ENCODE measurements at places on chromosomes 2 and 18.

- no peak for DNase-seq
Observed at GRCh38 chr2:140801311-140801710, 1329.5 kb downstream of the LRP1B start.

DNA sequence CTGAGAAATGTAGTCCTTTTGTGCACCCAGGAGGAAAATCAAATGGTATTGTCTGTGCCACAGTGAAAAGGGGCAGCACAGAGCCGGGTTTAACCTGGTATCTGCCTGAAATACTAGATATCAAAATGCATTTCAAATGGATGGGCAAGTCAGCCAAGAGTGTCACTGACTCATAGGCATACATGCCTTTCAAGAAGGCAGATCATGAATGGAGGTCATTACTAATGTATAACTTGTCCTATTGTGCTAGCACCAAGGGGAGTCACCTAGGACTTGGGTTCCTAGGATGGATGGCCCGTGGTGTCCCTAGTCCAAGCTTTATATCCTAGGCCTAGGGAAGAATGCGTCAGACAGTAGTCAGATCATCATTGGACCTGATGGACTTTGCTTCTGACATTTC lies 49.9 kb downstream of the TCF7L1 start:
- no peak for DNase-seq

GRCh38 chr2:109260886-109261700 lies 132.1 kb downstream of the SH3RF3 start:
- DNase-seq, result no peak

DNA sequence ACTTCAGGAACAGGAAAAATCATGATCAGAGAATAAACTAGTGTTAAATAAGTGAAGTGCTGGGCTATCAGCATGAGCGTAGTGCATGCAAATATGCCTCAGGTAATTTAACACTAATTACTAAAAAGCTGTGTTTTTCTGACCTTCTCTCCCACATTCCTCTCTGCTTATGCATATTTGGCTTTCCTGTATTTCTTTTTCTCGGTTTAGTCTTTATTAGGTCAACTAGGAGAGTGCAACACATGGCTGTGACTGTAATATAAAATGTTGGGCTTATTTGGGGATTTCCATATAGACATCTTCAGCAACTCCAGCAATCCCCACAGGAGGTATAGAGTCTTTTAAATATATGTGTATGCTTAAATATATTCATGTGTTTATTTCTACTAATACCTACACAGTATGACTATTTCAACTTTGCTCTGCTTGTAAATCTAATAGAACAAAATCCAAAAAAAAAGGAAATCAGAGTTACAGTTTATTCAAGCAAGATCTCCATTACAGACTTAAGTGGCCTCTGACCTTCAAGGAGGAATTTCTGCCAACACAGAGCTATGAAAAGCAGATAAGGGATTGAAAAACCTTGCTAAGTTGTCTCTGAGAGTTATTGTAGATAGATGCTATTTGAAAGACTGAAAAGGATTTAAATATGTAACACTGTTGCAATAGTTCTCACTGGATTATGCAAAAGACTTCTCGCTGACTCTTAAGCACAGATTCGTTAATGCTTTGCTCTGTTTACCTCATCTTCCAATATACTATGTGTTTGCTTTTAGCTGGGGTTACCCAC lies 359.5 kb upstream of the RGPD4 start:
- DNase-seq, result no peak

GRCh38 chr2:197710424-197711042 lies 5.4 kb downstream of the MARS2 start:
- no peak for DNase-seq

DNA sequence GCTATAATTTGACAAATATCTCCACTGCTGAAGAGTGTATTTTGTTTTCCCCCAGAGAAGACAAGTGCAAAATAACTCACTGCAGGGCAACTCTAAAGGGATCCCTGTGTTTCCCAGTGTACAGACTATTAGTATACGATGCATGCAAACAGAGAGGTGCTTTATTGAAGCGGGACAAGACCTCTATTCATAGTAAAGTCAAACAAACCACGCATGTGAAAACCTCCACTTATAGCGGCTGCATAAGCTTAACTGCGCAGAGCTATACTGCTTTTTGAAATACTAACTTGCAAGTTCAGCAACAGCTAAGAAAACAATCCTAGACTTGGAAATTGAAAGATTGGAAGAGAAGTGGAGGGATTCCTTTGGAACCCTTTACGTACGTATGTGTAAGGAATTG lies 15.6 kb downstream of the RNF144A start:
- no peak for DNase-seq

DNA sequence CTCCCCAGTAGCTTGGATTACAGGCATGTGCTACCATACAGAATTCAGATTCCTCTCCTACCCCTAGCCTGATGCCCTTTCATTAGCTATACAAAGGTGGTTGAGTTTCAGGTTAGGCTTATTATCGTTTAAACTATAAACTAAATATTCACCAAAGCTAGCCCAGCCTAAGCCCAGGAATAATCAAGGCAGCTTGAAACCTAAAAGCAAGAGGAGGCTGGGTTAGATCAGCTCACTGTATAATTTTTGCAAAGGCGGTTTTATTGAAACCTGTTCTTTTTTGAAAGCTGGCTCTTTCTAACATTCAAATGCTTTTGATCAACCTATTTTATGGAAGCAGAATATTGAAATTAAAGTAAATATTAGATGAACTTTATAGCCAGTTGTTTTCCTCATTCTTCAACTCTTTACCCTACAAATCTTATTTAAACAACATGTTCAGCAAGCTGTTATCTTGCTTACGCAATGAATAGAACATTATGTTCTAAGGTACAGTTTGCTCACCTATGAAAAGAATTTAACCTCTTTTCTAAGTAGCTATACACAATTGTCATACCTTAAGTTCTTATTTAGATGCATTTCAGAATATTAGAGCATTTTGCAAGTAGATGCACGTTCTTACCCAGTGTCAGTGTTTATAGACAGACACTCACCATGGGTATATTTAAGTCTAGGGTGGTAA lies 241.6 kb downstream of the NEDD4L start:
- no peak for DNase-seq

GRCh38 chr18:48404716-48405507 lies 4.3 kb downstream of the ZBTB7C start:
- DNase-seq, result no peak

GRCh38 chr2:174035981-174036742 lies 71.0 kb upstream of the SP3 start:
- no peak for DNase-seq

- no peak for DNase-seq
Observed at GRCh38 chr2:10254373-10255188, 48.1 kb upstream of the HPCAL1 start.

GRCh38 chr18:77164763-77165485 lies 32.3 kb upstream of the MBP start:
- DNase-seq, result no peak

DNA sequence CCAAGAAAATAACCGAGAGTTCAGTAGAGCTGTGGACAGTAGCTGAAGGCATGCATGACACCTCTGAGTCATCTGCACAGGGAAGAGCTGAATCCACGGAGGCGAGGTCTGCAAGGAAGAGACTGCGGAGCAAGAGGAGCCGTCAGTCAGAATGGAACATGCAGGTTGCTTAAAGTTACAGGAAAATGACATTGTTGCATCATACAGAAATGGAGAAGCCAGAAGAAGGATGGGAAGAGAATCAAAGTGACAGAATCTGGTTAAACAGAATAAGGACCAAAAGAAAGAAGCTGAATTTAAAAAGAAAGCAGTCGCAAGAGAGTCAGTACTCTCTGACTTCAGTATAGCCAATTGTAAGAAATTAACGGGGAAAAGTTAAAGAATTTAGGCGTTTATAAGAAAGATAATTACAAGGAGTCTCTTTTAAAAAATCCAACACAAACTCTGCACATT lies 533.8 kb downstream of the ADCYAP1 start:
- DNase-seq, result no peak

DNA sequence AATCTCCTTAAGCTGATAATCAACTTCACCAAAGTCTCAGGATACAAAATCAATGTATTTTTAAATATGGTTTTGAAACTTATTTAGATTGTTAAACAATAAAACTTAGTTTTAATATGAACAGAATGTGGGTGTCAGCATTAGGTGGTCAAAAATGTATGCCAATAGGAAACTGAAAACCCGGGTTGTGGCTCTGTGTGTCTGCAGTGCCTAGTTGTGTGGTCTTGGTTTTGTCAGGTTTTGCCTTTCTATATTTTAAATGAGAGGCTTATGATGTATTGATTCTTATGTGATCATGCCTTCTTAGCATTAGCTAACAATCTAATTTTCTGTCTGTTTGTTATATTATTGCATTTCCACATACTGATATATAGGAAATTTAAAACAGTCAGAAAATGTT lies 227.8 kb downstream of the ZNF407 start:
- no peak for DNase-seq

GRCh38 chr2:198116756-198117155 lies 312.4 kb downstream of the PLCL1 start:
- no peak for DNase-seq

GRCh38 chr2:209564816-209565215 lies 141.0 kb downstream of the MAP2 start:
- no peak for DNase-seq

DNA sequence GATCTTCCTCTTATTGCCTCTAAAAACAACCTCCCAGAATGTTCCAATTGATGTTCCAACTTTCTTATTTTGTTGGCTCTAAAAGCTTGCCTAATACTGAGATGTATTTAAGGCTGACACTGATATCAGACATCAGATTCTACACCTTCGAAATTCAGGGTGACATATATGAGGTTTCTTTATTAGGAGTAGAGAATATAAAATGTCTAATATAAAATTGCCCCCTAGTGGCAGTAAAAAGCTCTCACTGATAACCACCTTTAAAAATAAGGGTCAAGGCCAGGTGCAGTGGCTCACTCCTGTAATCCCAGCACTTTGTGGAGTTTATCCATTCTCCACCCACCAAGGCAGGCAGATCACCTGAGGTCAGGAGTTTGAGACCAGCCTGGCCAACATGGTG lies 789.7 kb upstream of the SLC39A10 start:
- no peak for DNase-seq

DNA sequence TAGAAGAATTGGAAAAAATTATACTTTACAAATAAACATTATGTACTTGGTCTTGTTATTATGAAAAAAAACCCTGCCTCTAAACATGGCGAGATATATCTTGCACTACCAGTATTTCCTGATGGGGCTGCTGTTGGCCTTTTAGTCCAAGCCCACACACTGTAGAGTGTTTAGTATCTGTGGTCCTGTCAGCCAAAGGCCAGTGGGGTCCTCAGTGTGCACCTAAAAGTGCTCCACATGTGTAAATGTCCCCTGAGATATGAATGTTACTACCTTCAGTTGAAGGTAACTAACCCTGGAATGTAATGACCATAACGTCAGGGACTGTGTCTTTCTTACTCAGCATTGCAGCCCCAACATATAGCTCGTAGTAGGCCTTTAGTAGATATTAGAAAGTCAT lies 71.1 kb upstream of the HK2 start:
- no peak for DNase-seq

DNA sequence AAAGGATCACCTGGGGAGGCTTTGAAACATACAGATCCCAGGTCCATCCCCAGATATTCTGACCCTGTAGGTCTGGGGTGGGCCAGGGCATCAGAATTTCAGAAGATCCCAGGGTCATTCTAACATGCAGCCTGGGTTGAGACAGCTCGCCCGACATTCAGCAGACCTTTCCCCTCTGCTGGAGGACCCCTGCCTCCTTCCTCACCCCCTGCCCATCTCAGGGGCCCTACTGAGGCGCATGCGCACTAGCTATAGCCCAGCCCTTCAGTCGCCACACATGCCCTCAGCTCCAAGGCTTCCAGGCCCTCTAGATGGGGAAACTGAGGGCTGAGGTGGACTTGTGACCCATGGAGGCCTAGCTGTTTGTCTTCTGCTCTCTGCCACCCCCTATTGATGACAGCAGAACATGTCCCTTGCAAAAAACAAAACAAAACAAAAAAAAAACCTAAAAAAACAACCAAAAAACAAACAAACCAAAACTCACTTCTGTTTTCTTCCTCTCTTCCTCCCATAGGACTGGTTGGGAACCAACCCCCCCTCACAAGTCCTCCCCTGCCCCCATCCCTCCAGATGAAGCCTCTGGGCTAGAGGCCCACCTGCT lies 91.3 kb downstream of the ZBTB7C start:
- DNase-seq, result no peak

DNA sequence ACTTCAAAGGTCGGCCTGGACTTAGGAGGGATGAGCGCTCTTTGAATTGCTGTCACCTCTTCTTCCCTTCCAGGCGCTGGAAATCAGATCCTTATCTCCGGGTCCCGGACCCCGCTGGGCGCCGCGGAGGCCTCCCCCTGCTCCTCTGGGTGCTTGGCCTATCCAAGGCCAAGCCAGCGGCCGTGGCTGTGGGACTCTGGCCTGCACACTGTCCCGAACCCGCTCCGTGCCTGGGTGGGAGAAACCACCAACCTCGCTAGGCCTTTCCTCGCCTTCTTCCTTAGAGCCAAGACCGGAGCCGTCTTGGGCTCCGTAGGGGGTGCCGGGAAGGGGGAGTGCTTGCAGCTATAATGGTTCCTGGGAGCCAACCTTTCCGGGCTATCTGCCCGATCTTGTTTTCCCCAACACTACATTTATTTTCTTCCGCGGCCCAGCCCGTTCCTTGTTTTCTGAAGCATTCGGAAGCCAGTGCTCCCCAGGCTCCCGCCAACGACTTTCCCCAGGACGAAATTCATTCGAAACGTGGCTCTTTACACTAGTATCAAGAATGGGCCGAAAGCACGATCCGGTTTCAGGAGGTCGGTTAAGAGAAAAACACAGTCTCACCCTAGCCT lies 2.4 kb downstream of the OSR1 start:
- DNase-seq, result no peak

DNA sequence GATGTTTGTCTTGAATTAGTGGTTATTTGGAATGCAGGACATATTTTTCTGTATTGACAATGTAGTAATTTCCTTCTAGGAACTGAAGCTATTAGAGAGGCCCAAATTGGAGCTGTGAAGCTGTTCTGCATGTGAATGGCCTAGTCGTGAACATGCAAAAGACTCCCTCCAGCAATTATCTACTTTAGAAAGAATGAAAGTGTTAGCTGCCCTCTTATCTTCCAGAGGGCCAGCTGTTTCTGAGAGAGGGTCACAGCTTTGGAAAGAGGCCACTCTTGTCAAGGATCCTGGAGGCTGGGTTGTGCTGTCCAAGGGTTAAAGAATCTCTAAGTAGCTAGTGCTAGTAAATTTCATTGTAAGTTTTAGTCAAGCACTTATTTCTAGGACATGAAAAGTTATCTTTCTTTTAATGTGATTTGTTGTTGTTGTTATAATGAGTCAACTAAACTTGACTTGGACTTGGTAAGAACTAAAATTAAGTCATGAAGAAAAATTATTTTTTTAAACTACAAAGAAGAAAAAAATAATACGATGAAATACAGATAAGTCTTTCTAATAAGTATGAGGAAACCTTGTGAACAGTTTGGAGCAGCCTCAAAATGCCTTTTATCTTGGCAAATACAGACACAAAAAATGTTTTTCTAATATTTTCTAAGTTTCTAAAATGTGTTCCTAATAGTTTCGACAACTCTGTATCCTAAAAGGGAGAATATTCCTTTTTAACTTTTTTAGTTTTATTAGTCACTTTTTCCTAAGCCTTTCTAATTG lies 36.8 kb downstream of the DPP4 start:
- no peak for DNase-seq

DNA sequence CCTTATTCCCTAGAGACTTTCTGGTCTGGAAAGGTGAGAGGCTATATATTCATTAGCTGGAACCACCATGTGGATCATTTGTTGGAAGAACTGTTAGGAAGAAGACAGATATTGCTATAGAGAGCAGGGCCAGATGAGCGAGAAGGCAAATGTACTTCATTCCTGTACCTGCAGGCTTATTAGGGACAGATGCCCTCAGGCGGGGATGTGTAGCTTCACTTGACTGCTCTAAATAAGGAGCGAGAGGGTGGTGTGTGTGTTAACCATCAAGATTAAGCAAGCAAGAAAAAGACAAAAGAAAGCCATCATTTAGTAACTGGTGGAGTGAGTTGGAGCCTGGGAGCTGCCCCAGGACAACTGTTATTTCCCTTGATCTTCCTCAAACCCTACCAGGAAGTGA lies 36.4 kb downstream of the NEDD4L start:
- no peak for DNase-seq

All from activated T-helper 1 cell treated with anti-CD3 and anti-CD28 coated beads, Interleukin-2, amount 50 U/mL, for 16 hours (primary cell).